ENCODE measurements at places on chromosomes 7 and 10.

- DNase-seq = no peak
Measured at GRCh38 chr7:11170175-11170574, 196.5 kb downstream of the PHF14 start.

GRCh38 chr7:156582591-156583123 lies 57.9 kb upstream of the RNF32 start:
- DNase-seq = no peak

- DNase-seq = no peak
Measured at GRCh38 chr7:73555411-73555982, 2.0 kb downstream of the BCL7B start.

GRCh38 chr7:68438016-68438415 lies 1160.3 kb upstream of the AUTS2 start:
- DNase-seq = no peak

DNA sequence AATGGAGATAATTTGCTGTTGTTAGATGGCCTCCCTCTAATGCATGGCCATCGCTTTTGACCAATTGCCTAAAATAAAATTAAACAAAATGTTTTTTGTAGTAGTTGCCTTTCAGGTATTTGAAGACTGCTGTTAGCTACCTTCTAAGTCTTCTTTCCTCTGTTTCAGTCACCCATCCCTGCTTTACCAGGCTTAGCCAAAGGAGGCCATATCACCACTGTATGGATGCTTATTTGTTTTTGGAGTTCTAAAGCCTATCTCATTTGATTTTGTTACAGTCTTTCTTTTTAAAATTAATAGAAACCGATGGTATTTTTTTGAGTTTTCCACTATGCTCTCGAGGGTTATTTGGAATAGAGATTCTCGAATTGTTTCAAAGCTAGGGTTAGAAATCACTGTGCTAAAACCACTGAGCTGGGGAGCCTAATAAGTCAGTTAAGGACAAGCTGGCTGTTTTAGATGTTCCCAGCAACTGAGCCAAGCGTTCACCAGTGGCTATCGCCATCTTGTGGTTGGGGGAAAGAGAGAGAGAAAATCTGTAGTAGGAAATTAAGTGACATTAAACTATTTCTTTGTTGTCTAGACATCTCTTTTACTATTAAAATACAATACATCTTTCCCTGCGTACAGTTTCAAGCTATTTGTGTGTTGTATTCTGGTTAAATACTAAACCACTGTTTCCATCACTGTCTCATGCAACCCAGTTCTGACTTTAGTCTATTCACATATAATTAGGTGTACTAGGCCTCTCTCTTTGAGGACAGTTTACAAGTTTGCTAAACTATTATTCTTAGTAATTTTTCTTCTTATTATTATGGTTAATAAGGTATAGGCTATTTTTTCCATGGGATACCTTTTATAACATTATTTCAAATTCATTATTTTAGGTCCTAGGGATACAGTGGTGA lies 52.2 kb downstream of the GPR158 start:
- DNase-seq = peak; percentile 10

GRCh38 chr7:98641646-98642500 lies 24.8 kb downstream of the NPTX2 start:
- no peak for DNase-seq

- DNase-seq = no peak
Measured at GRCh38 chr10:83886871-83887270, 252.4 kb upstream of the GHITM start.

DNA sequence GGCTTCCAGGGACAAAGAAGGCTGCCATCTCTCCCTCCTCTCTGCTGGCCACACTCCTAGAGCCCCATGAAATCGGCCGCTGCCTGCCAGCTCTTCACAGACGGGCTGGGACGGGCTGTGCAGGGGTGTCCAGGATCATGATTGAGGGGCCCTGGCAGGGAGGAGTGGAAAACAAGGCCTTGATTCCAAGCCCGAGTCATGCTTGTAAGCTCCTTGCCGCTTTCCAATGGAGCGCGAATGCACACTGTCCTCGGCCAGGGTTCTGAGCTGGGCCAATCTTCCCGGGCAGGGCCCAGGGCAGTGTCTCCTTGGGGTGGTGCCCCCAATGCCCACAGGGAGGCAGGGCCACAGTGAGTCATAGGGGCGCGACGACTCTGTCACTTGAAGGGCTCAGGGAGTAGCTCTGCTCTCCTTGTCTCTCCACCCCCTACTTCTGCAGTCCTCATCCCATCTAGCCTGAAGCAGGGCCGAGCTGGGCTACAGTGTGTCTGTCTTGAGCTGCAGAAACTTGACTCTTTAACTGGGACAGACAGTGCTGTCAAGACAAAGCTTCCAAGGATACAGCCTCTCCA lies 186.2 kb upstream of the SVIL start:
- no peak for DNase-seq

DNA sequence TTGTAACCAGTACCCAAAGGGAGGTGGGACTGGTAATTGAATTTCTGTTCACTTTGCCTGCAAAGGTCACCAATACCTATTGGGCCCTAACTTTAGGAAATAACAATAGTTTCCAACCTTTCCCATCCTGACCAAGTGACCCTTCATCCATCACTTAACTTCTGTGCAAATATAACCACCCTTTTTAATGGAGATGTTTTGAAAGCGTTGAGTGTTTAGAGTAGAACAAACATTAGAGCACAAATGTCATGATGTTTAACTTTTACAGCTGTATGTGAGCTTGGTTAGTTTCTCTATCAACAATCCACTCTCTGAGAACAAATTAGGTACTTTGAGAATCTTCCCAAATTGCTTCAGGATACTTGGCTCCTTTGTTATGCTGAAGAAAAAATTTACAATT lies 66.4 kb downstream of the MET start:
- no peak for DNase-seq

DNA sequence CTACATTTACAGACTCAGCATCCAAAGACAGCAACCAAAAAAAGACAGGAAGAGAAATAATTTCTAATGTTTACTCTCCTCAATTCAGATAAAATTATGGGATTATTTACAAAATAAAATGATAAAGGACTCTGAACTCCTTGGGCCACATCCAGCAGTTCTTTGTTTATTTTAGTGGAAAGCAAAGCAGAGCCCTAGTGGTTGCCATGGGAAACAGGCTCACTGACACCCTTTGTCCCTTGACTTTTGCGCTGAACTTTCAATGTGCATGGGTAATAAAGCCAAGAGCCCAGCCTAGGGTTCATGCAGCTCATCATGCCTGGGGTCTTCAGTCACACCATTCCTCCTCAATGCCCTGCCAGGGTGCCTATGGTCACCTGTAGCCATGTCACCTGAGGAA lies 442.6 kb upstream of the IGFBP3 start:
- DNase-seq = no peak

DNA sequence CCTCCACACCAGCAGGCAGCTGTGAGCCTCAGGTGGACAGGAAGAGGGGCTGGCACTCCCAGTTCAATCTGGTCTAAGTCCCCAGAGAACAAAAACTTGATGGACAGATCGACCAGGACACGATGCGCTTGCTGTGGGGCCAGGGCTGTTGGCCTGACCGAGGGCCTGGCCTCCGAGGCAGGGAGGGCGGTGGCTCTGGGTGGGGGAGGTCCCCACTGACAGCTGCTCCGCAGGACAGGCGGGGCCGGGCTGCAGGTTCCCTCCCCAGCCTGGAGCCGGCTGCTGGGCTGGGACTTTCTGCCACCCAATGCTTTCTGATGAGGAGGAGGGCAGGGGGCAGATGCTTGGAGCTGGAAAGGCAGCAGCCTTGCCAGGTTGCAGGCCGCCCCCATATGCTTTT lies 37.4 kb upstream of the ADGRA1 start:
- DNase-seq = no peak

DNA sequence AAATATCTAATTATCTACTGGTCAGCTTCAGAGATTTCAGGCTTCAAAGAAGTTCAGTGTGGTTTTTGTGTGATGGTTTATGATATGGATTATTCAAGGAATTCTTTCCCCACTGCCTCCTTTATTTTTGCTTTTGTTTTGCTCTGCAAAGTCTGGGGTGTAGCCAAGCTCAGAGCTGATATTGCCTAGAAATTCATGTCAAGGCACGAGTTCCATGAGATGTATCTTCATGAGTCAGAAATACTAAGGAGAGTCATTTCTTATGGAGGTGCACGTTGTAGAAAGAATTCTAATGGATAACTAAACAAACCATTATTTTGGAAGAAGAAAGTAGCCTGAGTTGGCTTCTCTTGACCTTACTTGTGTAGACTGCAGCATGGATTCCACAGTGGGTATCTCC lies 37.4 kb downstream of the VIM start:
- no peak for DNase-seq

GRCh38 chr10:129038522-129038921 lies 428.5 kb upstream of the MGMT start:
- DNase-seq = no peak

- DNase-seq = no peak
Measured at GRCh38 chr7:101804088-101804963, 13.1 kb upstream of the CUX1 start.

DNA sequence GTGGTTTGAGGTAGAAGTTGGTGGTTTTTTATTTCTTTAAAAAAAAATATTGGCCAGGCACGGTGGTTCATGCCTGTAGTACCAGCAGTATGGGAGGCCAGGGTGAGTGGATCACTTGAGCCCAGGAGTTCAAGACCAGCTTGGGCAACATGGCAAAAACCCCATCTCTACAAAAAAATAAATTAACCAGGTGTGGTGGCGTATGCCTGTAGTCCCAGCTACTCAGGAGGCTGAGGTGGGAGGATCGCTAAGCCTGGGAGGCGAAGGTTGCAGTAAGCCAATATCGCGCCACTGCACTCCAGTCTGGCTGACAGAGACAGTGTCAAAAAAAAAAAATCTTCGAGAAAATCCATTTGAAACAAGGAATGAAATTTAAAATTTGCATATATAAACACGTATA lies 1.1 kb downstream of the IL2RA start:
- DNase-seq = no peak

GRCh38 chr7:150451097-150451793 lies 815 bp downstream of the GIMAP8 start:
- no peak for DNase-seq

GRCh38 chr7:152704796-152705384 lies 28.9 kb upstream of the XRCC2 start:
- DNase-seq = no peak

DNA sequence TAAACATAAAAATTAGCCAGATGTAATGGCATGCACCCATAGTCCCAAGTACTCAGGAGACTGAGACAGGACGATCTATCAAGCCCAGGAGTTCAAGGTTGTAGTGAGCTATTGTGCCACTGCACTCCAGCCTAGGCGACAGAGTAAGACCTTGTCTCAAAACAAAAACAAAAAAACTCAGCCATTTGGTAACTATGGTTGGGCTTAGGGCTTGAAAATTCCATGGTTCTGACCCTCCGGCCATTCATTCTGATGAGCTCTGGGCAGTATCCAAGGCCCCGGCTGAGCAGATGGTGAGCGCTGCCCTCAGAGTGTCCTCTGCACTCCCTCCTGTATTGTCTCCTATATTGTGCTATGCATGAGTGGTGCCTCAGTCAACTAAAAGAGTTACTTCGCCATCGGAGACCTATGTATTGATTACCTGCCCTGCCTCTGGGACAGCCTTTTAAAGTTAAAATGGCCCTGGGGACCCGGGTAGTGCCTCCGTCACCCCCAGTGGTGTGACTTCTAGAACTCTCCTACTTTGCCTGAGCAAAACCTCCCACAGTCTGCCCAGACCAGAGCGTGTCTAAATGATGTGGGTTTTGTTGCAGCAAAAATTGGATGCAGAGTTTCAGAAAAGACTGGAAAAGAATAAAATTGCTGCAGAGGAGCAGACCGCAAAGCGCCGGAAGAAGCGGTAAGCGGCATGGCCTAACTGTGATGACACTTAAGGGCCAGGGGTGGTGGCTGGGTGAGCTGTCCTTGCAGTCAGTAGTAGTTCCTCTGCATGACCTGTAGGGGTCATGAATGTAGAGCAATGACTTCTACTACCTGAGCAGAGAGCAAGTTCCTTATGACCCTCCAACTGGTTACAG lies 8.1 kb downstream of the PRKRIP1 start:
- peak; percentile 70 for DNase-seq

DNA sequence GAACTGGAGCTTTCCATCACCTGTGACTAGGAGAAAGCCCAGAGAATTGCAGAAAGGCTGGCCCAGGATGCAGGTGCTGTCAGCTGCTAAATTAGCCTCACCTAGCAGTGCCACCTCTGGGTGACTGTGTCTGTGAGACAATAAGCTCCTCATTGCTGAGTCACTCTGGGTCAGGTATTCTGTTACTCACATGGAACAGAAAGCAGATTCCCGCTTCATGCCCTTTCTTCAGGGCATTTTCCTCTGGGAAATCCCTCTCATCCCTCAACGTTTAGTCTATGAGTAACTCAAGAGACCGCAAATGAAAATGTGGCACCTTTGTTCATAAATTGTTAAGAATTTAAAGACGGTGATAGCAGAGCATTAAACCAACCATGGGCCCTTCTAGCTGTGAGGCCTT lies 184.0 kb downstream of the ADAM12 start:
- DNase-seq = no peak

- DNase-seq = no peak
Measured at GRCh38 chr7:24659505-24659904, 86.3 kb downstream of the PALS2 start.

- no peak for DNase-seq
Measured at GRCh38 chr7:147096629-147097028, 980.0 kb downstream of the CNTNAP2 start.

- no peak for DNase-seq
Measured at GRCh38 chr10:73537709-73538108, 41.9 kb upstream of the PPP3CB start.

- no peak for DNase-seq
Measured at GRCh38 chr10:68816796-68817412, 10.4 kb upstream of the STOX1 start.

- DNase-seq = no peak
Measured at GRCh38 chr7:108285003-108285368, 154.8 kb upstream of the LAMB4 start.

DNA sequence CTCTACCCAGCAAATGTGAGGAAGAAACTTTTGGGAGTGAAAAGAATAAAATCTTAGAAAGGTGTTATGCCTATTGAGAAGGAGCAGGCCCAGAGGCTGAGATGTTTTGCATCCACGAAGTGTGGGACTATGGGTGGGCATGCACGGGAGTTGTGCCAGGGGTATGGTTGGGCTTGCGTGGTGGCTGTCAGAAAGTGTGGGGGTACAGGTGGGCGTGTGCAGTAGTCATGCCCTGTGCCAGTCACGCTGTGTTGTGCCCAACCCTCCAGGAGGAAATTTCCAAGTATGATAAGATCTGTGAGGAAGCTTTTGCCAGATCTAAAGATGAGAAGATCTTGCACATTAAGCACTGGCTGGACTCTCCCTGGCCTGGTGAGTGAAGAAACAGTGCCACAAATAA lies 52.9 kb upstream of the ZMIZ2 start:
- no peak for DNase-seq

- no peak for DNase-seq
Measured at GRCh38 chr7:92661651-92662050, 71.5 kb upstream of the FAM133B start.

- DNase-seq = no peak
Measured at GRCh38 chr7:113281223-113281622, 162.9 kb upstream of the SMIM30 start.

- no peak for DNase-seq
Measured at GRCh38 chr7:81810476-81811155, 40.8 kb upstream of the HGF start.

- no peak for DNase-seq
Measured at GRCh38 chr10:88322324-88323063, 260.6 kb downstream of the RNLS start.

GRCh38 chr10:112816033-112816430 lies 134.0 kb upstream of the TCF7L2 start:
- DNase-seq = no peak

GRCh38 chr7:101163279-101164070 lies 1.9 kb downstream of the VGF start:
- DNase-seq = no peak
